KBM-7 (cell line): ENCODE measurements at places on chromosomes 12 and 14.

DNA sequence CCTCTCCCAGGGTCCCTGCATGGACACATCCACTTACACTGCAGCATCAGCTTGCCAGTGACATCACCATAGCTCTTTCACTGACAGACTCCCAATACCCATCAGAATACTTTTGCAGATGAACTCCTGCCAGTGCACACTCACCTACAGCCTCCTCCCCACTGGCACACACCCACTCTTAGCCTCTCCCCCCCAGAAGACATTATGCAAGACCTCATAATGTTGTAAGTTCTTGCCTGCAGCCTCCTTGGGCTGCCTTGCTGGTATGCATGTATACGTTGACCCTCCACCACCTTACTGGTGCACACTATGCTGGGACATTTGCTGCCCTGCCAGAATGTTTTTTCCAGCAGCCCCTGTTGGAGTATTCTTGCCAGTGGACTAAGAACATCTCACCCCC is 324.2 kb downstream of the AEBP2 start:
- no peak for DNase-seq

DNA sequence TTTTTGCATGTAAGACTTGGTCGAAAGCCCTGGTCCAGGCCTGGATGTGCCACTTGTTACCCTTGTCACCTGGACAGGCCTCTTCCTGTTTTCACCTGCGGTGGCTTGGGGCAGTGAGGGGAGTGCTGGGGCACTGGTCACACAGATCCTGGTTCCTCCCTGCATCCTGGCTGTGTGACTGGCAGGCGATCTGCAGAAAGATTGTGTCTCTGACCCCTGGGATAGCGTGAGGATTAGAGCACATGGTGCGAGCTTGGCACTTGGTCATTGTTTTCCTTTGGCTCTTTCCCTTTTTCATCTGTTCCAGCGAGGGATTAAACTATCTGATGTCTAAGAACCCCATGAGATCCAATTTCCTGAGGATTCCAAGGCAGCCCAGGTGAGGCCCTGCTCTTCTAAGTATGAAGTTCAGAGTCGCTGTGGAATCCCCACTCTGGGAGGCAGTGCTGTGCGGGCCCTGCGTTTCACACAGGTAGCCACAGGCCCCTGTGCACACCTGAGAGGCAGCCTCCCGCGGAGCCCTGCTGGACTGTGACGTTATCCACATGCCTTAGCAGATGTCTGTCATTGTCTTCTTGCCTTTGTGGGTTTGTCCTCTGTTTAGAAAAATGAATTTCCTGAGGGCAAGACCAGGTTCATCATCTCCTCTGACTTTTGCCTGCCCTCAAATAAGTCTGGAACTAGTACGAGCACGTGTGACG is 288.4 kb downstream of the CACNA1C start:
- no peak for DNase-seq

GRCh38 chr12:51972849-51973273 is 21.4 kb downstream of the ACVR1B start:
- peak; percentile 98 for DNase-seq

DNA sequence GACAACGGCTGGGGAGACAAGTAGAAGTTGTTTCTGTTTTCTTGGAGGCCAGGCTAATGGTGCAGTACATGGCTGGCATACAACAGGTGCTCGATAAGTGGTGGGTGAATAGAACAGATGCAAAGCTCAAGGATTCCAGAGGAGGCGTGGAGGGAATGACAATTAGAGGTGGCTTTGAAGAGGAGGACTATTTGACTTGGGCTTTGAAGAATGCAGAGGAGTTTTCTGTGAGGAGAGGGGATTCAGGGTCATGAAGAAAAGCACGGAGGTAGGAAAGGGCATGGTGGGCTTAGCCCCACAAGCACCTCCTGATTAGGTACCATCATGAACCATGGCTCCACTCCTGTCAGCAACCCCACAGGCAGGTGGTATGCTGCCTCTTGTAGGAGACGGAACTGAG is 142.3 kb downstream of the RBM19 start:
- no peak for DNase-seq

- DNase-seq: no peak
Observed at GRCh38 chr12:121893961-121894460, 5.4 kb downstream of the PSMD9 start.
